Renal pelvis (tissue), 12 donors: ENCODE measurements at places on chromosomes 4 and X. TPM values are rescaled to one million over a fixed set of nuclear protein-coding genes. Genes with fewer than 3 reads are reported as not detected.

GRCh38 chr4:8863686-8864682 lies 7.7 kb downstream of the HMX1 start:
- no peak for DNase-seq

The POU3F4 gene
- polyA plus RNA-seq: 9.0 TPM

DNA sequence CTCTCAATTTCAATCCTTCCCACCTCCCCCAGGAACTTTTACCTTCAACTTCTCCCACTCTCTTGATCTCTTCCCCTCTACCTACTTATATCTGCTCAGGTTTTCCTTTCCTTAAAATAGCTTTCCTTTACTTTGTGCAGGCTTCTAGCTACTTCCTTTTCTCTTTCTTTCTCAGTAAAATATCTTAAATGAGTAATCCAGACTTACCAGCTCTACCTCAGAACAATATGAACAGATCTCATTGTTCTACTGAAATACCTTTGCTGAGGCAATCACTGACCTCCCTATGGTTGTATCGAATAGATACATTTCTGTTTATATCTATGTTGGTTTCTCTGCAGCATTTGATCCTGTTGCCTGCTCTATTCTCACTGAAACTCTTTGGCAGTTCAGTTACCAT lies 86.7 kb upstream of the WDR44 start:
- DNase-seq: no peak

DNA sequence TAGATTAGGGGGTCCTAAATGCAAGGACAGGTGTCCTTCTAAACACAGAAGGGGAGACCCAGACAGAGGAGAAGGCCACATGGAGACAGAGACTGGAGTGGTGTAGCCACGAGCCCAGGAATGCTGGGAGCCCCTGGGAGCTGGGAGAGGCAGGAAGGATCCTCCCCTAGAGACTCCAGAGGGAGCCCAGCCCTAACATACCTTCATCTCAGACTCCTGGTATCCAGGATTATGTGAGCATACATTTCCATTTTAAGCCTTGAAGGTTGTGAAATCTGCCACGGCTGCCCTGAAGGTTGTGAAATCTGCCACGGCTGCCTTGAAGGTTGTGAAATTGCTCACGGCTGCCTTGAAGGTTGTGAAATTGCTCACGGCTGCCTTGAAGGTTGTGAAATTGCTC lies 148.4 kb downstream of the ASMT start:
- DNase-seq: no peak

The ELK1 gene
- 34.1 TPM for polyA plus RNA-seq

The CD40LG gene
- polyA plus RNA-seq: not detected

The CXXC4 gene
- polyA plus RNA-seq: 6.9 TPM

GRCh38 chr4:95050980-95051701 lies 293.4 kb downstream of the BMPR1B start:
- DNase-seq: no peak

The DCAF12L2 gene
- 1.7 TPM for polyA plus RNA-seq

DNA sequence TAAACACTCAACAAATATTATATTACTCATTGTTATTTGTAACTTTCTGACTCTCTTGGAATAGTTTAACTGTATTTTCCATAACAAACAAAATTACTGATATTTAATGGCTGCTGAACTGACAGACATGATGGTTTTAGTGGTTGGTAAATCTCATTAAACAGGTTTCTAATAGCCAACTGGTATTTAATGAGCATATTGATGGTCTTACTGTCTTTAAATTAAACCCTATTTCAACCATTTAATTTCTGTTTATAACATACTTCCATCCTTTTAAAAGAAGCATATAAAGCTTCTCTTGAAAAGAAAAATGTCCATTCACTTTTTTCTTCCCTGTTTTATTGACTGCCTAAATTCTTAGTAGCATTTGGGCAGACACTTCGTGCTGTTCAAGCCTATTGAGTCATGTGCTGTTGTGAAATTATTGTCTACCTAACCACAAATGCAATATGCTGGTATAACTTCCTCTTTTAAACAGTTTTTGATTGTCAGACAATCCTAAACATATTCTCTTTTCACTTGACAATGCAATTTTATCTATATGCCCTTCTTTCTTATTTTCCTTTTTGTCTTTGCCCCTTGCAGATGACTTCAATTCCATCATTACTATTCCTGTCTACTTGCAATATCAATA lies 163.9 kb upstream of the SLC7A11 start:
- DNase-seq: no peak

The MND1 gene
- 12.9 TPM for polyA plus RNA-seq

GRCh38 chr4:8239226-8239625 lies 30.3 kb upstream of the HTRA3 start:
- no peak for DNase-seq

DNA sequence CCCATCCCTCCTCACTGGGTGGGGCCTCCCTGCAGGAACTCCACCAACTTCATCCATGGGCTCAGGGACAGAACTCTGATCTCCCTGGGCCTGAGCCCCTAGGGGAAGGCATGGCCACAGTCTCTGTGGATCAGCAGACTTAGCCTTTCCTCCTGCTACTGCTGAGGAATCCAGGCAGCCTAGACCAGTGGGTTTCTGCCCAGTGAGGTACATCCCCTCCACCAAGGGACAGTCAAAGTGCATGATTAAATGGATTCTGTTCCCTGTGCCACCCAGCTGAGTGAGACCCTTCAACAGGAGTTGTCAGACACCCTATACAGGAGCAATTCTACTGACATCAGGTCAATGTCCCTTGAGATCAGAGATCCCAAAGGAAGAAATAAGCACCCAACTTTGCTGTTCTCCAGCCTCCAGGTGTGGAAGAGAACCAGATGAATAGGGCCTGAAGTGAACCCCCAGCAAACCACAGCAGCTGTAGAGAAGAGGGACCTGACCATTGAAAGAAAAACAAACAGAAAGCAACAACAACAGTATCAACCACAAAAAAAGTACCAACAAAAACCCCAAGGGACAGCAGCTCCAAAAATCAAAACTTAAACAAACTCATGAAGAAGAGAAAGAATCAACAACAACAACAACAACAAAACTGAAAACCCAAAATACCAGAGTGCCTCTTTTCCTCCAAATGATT lies 84.8 kb downstream of the CHIC1 start:
- no peak for DNase-seq

DNA sequence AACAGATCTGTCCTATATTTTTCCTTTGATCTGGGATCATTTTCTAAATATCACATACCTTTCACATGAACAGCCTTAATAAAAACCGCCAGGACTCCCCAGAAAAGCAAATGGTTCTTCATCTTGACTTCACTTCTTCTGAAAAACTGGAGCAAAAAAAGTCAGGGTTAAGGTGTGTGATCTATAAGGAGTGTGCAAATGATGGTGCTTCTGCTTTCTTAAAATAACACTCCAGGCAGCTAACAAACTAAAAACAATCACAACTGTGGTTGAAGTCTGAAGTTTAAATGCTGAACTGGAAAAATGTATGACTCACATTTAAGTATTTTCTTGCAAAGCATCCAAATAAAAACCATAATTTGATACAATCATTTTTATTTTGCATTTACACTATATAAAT lies at the start of gene JCHAIN:
Gene JCHAIN (minus strand): TSS at position 140 of the 400 bp plus-strand sequence. CDS start 18 bp downstream, at position 122.
- DNase-seq: no peak

GRCh38 chrX:123773258-123773988 lies 40.6 kb upstream of the THOC2 start:
- DNase-seq: no peak

- no peak for DNase-seq
Measured at GRCh38 chr4:184255361-184255760, 37.7 kb upstream of the ENPP6 start.

The EVC2 gene
- polyA plus RNA-seq: 10.0 TPM

- DNase-seq: peak; percentile 58
Measured at GRCh38 chr4:6772223-6772928, 10.2 kb upstream of the KIAA0232 start.

The RNF175 gene
- 5.1 TPM for polyA plus RNA-seq

The GIMD1 gene
- not detected for polyA plus RNA-seq

The AKAP4 gene
- 0.06 TPM for polyA plus RNA-seq

The PDCL2 gene
- not detected for polyA plus RNA-seq

- DNase-seq: no peak
Measured at GRCh38 chrX:68832516-68833447, 4.0 kb downstream of the EFNB1 start.

- DNase-seq: peak; percentile 66
Measured at GRCh38 chr4:78552389-78553042, 946 bp downstream of the ANXA3 start.

DNA sequence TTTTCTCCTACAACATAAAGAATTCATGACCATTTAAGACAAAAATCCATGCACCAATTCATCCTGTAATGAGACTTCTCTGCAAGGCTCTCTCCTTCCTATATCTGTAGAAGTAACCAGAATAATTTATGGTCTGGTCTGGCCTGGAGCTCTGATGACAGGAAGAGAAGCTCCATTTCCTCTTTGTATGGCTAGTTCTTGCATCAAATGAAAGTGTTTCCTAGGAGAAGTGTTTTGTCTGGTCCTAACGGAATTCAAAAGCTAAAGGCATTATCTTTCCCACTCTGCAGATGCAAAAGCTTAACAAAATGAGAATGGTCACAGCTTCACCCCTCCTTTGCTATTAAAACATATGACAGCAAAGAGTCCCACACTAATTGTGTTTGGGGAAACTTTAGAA lies 55.1 kb downstream of the SPATA18 start:
- no peak for DNase-seq

DNA sequence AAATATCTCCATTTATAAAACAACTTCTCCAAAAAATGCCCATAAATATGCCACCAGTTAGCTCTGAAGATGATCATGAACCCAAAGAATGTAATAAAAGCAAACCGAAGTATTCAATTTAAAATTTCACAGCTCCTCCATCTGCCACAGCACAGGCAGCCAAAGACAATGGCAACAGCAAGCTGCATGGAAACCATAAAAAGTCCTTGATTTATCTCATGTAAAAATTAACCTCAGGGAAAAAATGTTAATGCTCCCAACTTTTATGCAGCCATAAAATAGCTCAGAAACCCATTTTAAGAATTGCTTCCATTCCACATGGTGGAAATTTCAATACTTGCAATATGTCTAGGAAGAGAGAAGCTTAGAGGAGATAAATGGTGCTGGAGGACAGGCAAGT lies 132.3 kb upstream of the ARHGEF9 start:
- DNase-seq: no peak

DNA sequence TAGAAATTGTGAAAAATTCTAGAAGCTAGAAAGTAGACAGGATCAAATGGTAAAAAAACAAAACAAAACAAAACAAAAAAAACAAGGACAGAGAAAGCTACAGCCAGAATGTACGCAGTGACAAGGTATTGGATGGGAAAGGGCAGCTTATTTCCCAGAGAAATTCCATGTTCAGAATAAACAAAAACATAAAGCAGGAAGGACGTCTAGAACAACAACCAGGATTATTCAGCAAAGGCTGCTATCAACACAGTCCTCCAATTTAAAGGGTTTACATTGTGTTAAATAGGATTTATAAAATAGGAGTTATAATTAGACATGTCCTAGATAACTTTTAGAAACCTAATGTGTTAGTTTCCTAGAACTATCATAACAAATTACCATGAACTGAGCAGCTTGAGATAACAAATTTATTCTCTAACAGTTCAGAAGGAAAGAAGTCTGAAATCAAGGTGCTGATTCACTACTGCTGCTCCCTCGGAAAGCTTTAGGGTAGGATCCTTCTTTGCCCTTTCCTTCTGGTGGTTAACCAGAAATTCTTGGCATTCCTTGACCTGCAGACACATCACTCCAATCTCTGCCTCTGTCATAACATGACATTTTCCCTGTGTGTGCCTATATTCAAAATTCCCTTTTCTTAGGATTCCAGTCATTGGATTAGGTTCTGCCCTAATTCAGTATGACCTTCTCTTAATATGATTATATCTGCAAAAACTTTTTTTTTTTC lies 175.6 kb downstream of the SNCA start:
- no peak for DNase-seq

- DNase-seq: peak; percentile 50
Measured at GRCh38 chr4:169770416-169770815, 12.7 kb upstream of the HPF1 start.

DNA sequence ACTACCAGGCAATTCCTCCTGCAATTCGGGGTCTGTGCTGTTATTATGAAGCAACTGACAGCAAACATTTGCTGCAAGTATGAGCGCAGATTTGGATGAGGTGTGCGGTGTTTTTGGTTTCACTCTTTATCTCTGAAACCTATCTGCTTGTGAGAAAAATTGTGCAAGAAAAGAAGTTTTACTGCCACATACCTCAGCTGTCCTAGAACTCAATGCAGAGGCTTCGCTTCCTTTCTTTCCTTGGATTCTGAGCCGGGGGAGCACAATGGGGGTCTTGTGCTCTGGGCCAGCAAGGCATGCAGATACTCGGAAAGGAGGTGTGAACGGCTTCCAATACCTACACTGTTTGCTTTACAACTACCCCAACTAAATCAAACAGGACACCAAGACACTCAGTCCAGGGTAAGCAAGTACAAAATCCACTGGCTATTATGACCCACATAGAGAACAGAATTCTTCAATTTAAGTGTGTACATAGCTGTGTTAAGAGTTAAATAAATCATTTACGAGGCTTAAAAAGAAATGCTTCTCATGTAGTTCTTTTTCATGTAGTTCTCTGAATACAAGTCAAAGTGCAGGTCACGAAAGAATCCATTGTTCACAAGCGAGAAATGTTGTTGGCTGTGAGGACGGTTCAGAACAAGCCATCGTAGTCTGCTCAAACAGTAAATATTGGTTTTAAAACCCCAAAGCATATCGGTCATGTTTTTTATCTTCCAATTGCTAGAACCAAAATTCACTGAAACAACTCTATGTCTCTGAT lies 1.1 kb downstream of the SORBS2 start:
- peak; percentile 19 for DNase-seq

The SMARCA1 gene
- polyA plus RNA-seq: 105 TPM

- DNase-seq: no peak
Measured at GRCh38 chrX:149643496-149643895, 11.9 kb upstream of the TMEM185A start.

DNA sequence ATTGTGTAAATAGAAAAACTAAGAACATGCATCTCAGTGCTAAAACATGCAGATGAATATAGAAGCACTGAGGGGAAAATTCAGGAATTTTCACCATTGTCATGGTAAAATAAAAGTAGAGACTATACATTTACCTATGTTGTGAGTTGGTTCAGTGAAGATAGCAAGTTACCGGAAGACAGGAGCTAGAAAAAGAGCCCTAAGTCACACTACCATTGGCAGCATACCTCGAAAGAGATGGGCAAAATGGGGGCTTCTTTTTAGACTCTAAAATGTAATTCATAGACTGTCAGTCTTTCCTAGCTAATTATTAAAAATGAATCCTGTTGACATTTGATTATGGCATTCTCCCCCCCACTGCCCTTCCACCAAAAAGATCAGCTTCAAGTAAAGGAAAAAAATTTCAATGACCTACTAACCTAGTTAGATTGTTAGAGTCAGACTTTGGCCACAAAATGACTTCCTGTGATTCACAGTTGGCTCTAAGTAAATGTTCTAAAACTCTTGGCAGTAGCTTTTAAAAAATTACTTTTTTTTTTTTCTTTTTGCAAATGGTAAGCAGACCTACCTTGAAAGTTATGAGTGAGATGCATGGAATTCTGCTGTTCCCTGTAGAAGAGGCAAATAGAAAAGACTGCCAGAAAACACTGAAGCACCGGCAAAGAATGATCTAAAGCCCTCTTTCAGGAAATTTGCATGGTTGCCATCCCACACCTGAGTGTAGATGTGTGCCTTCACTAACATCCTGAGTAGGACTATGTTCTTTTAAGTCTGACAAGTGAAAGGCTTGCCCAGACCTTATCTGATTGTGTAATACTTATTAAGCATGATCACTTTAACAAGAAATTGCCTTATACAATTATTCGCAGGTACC lies 26.4 kb upstream of the ARSJ start:
- DNase-seq: no peak

GRCh38 chr4:65302145-65302544 lies 368.1 kb downstream of the EPHA5 start:
- no peak for DNase-seq

The GLRA3 gene
- 0.03 TPM for polyA plus RNA-seq

The FAM133A gene
- 0.10 TPM for polyA plus RNA-seq
